ENCODE measurements at places on chromosomes 7 and 10.

DNA sequence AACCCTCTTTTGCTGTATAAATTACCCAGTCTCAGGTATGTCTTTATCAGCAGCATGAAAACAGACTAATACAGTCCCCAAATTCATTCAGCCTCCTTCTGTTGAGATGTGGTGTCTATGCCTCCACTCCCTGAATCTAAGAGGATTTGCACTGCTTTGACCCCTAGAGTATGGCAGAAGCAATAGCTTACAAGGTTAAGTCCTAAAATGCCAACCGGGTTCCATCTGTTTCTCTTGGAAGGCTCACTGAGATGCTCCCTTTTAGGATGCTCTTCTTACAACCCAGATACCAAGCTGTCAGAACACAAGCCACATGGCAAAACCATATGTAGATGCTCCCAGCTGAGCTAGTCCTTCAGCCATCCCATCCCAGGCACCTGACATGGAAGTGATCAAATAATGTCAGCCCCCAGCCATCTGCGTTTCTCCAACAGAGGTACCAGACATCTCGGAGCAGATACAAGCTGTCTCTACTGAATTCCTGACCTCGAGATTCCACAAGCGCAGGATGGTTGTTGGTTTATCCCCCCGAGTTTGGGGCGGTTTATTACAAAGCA lies 20.2 kb downstream of the CALN1 start:
- DNase-seq: no peak

DNA sequence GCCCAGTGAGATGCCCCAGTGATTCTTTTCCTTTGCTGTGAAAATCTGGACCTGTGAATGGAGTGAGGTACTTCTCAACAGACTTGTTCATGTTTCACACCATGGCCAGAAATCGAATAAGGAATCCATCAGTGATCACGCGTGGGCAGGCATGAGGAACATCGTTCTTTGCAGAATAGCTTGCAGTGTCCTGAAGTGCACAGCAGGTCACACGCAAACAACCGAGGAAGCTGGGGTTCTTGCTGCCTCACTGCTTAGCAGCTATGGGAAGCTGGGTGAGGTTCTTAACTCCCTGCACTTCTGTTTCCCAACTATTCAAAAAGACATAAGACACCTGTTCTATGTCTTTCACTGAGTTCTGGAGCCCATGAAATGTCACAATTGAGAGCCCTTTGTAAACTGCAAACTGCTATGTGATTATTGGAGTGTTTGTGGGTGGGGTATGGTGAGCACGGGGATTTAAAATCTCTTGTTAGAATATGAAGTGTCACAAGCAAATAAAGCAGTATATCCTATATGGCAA lies 253.4 kb downstream of the KIAA1217 start:
- DNase-seq: no peak

- DNase-seq: no peak
Measured at GRCh38 chr7:127390186-127390816, 2.2 kb downstream of the ZNF800 start.

DNA sequence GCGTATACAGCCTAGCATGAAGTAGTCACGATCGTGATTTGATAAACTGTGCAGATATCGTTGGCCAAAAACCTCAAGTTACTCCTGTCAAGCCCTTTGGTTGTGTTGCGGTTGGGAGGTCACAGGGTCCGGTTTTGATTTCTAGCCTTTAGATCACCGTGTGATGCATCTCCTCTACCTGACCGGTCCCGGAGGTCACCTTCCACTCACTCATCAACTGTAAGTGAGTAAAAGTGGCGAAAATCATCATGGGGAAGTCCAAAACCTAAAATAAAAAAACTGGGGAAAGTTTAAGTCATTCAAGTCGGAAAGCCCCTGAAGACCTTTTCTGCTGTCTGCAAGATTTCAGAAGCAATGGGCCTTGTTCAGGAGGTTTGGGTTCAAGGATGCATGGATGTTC lies 62.8 kb downstream of the ADARB2 start:
- no peak for DNase-seq

DNA sequence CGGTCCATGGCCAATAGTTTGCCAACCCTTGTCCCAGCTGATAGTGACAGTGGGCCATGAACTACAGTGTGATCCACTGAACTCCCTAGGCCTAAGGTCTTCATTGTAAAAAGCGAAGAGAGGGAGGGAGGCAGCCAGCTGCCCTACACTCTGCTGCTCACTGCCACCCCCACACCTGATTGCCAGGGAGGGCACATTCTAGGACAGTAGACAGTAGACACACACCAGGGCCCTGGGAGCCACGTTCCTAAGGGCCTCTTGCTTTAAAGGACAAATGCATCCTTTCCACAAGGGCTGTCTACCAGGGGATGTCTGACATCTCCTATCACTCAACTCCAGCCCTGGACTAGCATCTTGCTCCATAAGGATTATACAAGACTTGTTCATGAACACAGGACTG lies 122.2 kb downstream of the DLG5 start:
- DNase-seq: no peak

GRCh38 chr7:94176694-94177200 lies 172.6 kb upstream of the BET1 start:
- DNase-seq: no peak

GRCh38 chr10:36765782-36766414 lies 359.5 kb upstream of the ANKRD30A start:
- no peak for DNase-seq

GRCh38 chr7:71096351-71096750 lies 35.6 kb upstream of the GALNT17 start:
- no peak for DNase-seq

GRCh38 chr7:33707427-33707826 lies 197.9 kb upstream of the BMPER start:
- DNase-seq: peak; percentile 0

- DNase-seq: no peak
Measured at GRCh38 chr7:129643550-129644170, 32.1 kb downstream of the NRF1 start.

GRCh38 chr10:71984809-71985388 lies 20.7 kb downstream of the CHST3 start:
- no peak for DNase-seq

DNA sequence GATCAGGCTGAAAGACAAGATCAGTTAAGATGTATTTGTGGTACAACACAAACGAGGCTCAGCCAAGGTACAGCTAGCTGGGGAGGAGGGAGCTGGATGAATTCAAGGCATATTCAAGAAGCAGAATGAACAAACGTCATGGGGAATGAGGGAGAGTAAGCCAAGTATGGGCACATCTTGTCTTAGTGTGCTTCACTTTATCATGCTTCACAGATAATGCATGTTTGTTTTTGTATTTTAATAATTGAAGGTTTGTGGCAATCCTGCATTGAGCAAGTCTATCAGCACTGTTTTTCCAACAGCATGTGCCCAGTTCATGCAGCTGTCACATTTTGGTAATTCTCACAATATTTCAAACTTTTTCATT lies 135.4 kb downstream of the HIBADH start:
- no peak for DNase-seq

- no peak for DNase-seq
Measured at GRCh38 chr10:5089865-5090264, 4.3 kb upstream of the AKR1C3 start.

DNA sequence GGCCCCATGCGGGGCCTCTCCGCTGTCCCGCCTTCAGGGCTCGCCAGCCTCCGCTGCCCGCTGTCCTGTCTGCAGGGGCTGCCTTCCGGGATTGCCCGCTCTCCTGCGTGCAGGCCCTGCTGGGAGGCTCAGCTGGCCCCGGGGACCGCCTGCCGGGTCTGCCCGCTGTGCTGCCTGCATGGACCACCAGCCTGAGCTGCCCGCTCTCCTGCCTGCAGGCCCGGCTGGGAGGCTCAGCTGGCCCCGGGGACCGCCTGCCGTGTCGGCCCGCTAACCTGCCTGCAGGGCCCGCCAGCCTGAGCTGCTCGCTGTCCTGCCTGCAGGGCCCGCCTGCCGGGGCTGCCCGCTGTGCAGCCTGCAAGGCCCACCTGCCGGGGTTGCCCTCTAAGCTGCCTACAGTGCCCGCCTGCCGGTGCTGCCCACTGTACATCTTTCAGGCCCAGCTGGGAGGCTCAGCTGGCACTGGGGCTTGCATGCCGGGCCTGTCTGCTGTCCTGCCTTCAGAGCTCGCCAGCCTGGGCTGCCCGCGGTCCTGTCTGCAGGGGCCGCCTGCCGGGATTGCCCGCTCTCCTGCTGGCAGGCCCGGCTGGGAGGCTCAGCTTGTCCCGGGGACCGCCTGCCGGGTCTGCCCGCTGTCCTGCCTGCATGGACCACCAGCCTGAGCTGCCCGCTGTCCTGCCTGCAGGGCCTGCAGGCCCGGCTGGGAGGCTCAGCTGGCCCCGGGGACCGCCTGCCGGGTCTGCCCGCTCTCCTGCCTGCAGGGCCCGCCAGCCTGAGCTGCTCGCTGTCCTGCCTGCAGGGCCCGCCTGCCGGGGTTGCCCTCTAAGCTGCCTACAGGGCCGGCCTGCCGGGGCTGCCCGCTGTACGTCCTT lies 165.1 kb downstream of the GLRX3 start:
- DNase-seq: no peak

DNA sequence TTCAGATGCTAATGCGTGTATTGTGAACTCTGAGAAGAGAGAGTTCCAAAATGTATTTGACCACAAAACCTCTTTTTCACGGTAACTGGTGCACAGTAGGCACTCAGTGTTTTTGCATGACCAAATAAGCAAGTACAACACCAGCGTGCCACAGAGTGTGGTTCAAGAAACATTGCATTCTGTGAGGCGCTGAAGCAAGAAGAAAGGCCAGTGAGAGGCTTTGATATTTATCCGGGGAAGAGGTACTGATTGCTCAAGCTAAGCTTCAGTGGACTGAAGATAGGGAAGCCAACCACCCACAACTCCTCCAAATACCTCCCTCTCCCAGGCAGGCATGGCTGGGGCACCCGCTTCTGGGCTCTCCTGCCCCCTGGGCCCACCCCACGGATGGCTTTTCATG lies 611.2 kb downstream of the SDK1 start:
- DNase-seq: no peak

DNA sequence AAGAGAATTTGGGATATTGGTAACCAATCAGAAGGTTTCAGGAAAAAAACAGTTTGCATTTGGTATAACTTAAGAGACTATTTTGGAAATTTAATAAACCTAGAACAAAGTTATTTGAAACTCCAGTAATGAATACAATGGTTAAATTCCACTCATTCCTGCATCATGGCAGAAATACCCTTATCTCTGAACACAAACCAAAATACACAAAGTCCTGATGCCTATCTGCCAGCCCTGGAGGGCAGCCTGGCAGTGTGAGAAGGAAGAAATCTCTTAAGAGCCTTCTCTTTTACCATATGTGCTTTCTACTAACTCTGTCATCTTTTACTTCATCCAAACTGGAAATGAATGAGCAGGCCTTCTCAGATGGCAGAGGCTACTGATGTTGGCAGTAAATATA lies 147.1 kb upstream of the LYZL1 start:
- no peak for DNase-seq

DNA sequence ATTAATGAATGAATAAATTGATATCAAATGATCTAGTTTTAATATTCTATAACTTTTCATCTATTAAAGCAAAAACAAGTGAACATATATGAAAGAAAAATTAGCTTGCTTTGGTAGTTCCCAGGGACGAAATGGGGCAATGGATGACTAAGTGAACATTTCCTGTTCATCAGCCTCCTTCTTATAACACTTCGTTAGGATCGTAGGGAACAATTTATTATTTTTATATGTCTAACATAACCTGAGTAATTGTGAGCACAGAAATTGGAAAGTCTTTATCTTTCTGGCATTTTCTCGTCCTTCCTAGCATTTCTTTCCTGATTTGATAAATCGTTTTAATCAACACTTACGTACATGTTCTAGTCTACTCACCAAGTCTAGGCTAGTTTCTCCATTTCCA lies 59.1 kb upstream of the PPP1R3C start:
- DNase-seq: no peak

DNA sequence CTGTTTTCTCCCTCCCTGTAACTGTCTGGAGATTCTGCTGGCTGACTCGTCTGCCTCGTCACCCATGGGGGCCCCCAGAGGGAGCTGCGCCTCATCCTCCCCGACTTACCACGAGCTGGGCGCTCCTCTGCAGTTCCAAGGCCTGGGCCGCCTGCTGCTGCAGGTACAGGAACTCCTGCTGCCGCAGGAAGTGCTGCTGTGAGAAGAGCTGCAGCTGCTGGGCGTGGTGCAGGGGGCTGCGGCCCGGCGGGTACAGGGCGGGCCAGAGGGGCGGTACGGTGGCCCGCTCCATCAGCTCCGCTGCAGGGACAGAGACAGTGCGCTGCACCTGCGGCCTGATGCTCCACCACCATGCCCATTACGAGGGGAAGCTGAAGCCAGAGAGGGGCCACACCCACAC lies 47.7 kb downstream of the TNRC18 start:
- DNase-seq: no peak

- DNase-seq: no peak
Measured at GRCh38 chr10:13862546-13863233, 275.9 kb downstream of the PRPF18 start.

GRCh38 chr10:10499839-10500238 lies 517.8 kb upstream of the CELF2 start:
- no peak for DNase-seq

DNA sequence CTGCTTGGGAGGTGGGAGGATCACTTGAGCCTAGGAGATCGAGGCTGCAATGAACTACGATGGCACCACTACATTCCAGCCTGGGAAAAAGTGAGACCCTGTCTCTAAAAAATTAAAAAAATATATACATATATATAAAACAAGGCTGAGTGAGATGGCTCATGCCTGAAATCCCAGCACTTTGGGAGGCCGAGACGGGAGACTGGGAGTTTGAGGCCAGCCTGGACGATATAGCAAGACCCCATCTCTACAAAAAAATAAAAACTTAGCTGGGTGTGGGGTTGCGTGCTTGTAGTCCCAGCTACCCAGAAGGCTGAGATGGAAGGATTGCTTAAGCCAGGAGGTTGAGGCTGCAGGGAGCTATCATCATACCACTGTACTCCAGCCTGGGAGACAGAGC lies 87.6 kb downstream of the CARD11 start:
- DNase-seq: no peak

GRCh38 chr10:66746711-66747110 lies 179.1 kb upstream of the LRRTM3 start:
- no peak for DNase-seq

DNA sequence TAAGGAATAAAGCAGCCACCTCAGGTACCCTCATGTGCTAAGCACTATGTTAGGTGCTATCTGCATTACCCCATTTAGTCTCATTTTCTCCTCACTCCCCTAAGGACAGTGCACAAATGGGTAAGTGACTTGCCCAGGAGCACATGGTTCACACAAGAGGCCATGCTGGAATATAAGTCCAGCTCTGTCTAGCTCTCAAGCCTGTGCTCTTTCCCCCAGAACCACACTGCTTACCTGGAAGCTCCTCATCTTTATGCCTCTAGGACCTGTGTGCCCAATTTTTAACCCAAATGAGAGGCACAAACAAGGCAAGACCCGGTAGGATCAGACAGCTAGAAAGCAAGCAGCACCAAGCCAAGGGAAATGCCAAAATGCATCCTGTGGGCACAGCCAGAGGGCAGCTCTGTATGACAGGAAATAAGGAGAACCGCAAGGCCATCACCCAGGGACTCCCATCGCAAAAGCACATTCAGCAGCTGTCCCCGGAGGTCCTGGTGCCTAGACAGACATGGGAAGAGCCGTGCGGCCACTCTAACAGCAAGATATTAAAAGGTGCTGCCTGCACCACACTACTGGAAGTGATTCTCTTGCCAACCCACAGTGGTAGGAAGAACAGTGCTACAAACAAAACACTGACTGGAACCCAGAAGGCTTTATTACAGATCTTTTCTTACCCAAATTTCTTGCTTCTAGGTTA lies 88.1 kb downstream of the GSAP start:
- DNase-seq: no peak

GRCh38 chr7:44561962-44562621 lies 11.6 kb downstream of the DDX56 start:
- no peak for DNase-seq

- no peak for DNase-seq
Measured at GRCh38 chr10:68221196-68221595, 10.7 kb downstream of the ATOH7 start.

- DNase-seq: no peak
Measured at GRCh38 chr7:28570113-28570969, 158.0 kb downstream of the CREB5 start.
